Fibroblast of upper back skin (primary cell): ENCODE measurements at places on chromosomes 6 and 20.
A peak's percentile ranks its signal among the peaks of the same experiment; 100 is the strongest.

GRCh38 chr6:160221423-160221822 lies 37.2 kb downstream of the SLC22A2 start:
- DNase-seq, result no peak

DNA sequence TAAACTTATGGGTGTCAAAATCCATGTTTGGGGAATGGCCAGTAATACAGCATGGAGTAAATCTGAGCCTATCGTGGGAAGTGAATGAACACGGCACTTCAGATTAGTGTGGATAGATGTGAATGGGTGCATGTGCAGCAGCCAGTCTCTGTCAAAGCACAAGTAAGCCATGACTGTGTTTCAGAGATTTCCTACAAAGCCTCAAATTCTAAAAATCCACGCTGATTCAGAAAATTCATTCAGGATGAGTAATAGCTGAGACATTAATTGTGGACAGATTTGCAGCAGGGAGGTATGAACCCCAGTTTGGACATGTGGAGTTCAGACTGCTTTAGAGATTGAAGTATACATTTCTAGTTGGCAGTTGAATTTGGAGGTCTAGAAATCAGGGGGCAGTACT lies 115.1 kb downstream of the QKI start:
- DNase-seq, result peak; percentile 95

GRCh38 chr6:25960734-25961133 lies 1.9 kb upstream of the TRIM38 start:
- no peak for DNase-seq

DNA sequence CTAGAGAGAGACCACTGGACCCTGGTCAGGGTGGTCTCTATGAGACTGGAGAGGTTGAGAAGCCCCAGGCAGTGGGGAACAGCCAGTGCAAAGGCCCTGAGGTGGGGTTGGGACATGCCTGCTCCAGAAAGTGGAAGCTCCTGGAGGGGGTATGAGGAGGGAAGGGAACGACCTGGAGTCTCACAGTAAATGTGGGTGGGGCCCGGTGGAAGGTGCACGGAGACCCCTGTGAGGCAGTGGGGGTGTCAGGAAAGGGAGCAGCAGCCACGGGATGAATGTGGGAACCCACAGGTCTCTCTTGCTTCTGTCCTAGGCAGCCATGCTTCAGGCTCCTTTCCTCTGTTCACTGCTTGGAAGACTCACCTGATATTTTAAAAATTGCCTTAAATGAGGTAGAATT lies 1.3 kb upstream of the CST1 start:
- no peak for DNase-seq

DNA sequence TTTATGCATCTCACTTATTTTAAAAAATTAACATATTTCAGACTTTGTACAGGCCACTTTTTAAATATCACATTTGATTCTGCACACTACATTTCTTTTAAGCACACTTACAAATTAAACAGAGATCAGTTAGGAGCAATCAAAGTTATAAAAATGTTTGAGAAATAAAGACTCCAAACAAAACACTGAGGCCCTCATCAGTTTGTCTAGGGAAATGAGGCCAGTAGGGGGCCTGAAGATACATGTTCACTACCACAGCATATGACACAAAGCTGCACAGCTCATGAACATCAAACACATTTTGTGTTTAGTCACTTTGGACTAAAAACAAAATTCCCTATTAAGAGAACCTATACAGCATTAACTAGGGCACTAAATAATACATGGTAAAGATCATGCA lies 180.5 kb downstream of the PDE7B start:
- DNase-seq, result peak; percentile 67

DNA sequence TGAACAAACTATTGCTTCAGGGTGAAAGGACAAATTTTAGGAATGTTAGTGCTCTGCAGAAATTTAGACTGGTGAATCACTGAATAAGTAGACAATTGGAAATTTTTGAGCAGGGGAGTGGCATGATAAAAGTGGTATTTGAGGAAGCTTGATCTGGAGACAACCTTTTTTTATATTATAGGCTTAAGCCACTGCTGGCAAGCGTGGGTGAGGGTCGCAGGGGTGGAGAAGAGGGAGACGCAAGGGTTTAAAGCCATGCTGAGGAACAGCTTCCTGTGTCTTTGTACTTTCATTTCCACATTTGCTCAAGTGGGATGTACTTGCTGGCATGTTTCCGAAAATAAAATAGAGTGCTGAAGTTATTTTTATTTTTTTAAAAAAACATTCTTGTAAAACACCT lies 23.7 kb downstream of the NCOA7 start:
- no peak for DNase-seq

- DNase-seq, result no peak
Observed at GRCh38 chr20:37142708-37143107, 36.4 kb upstream of the RPN2 start.

- no peak for DNase-seq
Observed at GRCh38 chr6:154093231-154094044, 54.4 kb downstream of the OPRM1 start.

DNA sequence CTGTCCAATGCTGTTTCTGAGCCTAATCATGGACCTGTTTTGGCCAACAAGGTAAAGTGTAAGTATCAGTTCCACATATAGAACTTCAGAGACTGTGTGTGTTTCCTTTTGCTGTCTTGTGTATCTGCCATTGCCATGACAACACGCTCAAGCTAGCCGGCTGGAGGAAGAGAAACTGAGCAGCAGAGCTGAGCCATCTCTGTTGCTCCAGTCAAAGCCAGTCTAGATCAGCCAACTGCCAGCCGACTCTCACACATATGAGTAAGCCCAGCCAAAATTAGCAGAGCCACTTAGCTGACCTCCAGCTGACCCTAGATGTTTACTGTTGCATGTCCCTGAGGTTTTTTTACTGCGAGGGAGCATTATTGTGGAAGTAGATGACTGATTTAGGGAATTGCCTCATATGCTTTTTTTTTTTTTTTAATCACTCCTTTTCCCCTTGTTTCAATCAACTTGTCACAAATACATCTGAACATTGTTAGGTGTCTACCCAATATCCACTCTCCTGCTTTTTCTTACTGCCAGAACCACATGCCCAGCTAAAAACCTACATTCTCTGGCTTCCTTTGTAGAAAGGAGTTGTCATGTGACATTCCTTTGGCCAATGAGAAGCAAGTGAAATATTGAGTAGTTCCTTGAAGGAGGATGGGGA lies 304.3 kb upstream of the SUPT3H start:
- DNase-seq, result no peak

- DNase-seq, result peak; percentile 96
Observed at GRCh38 chr20:34955231-34956040, at the start of the genes GSS and MYH7B. GSS (minus strand) TSS chr20:34955806; CDS start chr20:34951852, 3,954 bp downstream. MYH7B (plus strand) TSS chr20:34955868; CDS start chr20:34978006, 22,138 bp downstream.

GRCh38 chr6:84103029-84103428 lies 69.5 kb downstream of the MRAP2 start:
- DNase-seq, result peak; percentile 40

DNA sequence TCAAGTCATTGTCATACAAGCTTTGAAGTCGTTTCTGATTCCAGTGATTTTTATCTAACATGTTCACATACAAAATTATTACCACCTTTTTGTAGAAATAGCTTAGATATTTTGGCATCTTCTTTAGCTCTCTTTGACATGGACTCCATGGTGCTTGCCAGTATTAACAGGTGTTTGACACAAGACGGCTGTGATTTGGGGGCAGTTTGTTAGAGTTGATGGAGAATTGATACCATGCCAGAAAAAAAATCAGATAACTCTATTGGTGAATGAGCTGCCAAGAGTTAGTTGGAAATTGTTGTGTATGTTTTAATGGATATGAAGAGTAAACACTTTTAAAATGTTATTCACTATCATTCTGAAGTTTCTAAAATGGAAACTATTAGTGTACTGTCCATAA lies 146.6 kb upstream of the LAMP5 start:
- no peak for DNase-seq

DNA sequence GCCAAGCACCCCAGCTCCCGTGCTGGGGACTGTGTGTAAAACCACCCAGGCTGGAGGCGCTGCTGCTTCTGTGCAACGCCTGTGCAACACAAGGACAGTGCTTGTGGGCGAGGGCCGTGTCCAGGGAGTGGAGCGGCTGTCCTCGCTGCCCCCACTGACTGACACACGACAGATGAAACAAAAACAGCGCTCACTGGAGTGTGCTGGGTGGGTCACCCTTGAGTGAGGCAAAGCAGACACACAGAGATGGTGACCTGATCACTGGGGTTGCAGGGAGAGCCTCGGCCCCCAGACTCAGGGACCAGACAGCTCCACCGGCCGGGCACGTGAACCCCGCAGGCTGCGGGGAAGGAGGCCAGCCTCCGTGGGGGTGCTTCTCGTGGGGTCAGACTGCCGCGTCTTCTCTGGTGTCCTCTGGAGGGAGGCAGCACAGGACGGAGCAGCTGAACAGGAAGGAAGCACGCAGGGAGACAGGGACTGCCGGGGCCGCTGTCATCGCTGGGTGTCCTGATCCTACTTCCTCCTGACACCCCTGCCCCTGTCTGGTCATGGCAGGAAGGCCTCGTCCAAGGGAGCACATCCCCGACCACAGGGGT lies 75.9 kb upstream of the CST7 start:
- DNase-seq, result no peak

DNA sequence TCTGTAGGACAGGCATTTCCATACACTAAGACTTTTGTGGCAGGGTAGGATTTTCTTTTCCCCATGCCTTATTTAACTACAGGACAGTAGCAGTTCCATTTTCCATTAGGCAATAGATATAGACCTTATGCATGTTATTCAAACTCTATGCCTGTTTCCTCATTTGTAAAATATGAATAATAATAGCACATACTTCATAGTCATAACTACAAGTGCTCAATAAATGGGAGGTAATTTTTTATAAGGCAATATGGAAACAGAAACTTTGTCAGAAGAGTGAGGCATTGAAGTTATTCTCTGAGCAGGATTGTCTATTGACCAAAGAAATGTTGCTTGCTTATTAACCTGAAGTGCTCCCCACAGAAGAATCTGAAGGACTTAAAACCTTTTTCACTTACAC lies 41.9 kb upstream of the TNFRSF21 start:
- no peak for DNase-seq

DNA sequence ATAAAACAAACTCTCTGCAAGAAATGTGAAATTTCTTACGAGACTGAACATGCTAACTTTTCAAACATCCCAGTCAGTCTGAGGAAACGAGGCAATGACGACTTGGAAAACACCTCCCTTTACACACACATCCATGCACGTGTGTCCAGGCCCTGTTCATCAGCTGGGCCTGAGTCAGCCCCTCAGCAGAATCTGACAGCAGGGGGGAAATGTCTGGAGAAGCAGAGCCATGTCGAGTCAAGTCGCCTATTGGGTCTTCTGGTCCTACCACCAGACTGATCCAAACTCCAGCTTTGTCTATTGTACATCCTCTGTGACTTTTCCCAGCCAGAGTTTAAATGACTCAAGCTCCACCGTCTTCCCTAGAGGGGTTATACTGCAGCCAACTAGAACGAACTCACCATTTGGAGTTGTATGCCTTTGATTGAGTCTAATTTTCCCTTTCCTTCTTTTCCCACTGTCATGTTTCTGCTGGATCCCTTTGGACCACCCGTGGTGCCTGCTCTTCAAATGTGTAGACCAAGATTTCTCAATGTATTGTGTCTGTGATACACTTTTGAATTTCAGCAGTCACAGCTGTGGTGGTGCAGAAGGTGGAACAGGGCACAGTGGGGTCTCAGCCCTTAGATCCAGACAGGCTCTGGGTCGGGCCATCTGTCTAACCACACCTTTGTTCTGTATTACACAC lies 254.0 kb downstream of the CDC5L start:
- DNase-seq, result peak; percentile 89

GRCh38 chr20:35326021-35326739 lies 34.0 kb upstream of the FAM83C start:
- no peak for DNase-seq

- no peak for DNase-seq
Observed at GRCh38 chr20:63695424-63696305, 787 bp upstream of the TNFRSF6B start.

DNA sequence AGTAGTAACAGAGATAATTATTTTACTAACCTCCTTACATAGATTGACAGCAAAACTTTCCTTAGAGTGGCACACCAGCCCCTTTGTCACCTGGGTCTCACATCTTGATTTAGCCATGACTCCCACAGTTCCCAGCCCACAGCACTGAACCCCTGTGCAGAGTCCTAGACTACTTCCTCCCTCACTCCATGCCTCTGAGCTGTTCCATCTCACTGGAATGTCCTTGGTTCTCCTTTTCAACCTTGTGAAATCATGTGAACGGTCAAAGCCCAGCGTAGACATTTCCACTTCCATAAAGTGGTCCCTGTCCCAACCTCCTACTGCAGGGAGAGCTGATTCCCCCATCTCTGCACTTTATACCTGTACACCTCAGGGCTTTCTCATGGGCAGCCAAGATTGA lies 19.7 kb downstream of the CGA start:
- DNase-seq, result no peak

- DNase-seq, result peak; percentile 43
Observed at GRCh38 chr6:90413867-90414266, 117.2 kb upstream of the BACH2 start.

- no peak for DNase-seq
Observed at GRCh38 chr6:42960243-42961019, at the start of gene GNMT. GNMT (plus strand) TSS chr6:42960754; CDS start chr6:42960768, 14 bp downstream.

DNA sequence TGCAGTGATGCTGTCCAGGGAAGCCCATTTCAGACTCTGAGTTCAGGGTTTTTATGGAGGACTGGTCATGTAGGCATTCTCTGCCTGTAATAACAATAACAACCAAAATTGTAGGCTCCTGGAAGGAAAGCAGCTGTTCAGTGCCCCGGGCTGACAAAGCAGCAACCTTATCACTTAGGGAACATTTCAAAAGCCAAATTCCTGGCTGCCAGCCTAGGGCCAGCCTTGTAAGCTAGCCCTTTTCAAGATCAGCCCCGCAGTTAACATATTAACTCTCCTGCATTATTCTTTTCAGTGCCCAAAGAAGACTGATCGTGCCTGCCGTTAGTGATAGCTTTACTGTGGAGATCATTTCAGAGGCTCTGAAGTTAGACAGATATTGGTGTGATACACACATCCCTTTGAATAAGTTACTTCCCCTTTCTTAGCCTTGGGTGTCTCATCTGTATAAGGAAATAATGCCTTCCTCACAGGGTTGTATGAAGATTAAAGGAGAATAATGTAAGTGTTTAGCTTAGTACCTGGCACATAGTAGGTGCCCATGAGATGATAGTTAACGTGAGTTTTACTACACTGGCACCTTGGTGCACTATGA lies 44.1 kb downstream of the CTNNBL1 start:
- DNase-seq, result no peak

GRCh38 chr6:12593771-12594529 lies 122.6 kb upstream of the PHACTR1 start:
- no peak for DNase-seq

DNA sequence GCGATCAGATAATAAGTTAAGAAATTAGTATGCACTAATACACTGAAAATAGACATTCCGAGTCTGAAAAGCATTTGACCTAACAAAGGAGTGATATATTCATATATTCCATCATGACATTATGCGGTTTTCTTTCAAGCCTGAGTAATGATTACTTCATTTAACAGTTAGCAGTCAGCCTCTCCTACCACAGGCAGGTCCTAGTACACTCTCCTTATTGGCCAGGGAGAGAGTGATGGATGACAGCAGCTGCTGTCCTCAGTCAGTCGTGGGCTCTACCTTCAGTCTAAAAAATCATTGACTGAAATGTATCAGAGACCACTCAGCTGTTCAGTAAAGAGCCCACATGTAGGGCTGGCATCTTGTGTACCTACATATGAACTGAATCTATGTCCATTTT lies 33.2 kb upstream of the VGLL2 start:
- peak; percentile 1 for DNase-seq
